ENCODE measurements at places on chromosomes 16 and 17.
A peak's percentile ranks its signal among the peaks of the same experiment; 100 is the strongest.

DNA sequence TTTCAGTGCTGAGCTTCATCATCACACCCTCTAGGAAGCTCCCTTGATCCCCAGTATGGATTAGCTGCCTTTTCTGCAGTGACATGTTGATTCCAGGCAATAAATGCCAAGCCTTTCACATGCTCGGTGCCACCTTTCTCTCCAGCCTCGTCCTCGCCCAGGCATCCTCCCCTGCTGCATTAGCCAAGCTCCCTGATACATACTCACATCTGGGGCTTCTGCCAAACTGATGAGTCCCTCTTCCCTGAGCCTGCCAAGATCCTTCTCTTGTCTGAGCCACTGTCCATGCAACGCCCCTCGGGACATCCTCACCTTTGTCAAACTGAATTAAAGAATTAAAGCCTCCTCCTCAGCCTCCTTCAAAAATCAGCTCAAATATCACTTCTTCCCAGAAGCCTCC, 538.5 kb upstream of the CDH11 start:
- DNase-seq: no peak

DNA sequence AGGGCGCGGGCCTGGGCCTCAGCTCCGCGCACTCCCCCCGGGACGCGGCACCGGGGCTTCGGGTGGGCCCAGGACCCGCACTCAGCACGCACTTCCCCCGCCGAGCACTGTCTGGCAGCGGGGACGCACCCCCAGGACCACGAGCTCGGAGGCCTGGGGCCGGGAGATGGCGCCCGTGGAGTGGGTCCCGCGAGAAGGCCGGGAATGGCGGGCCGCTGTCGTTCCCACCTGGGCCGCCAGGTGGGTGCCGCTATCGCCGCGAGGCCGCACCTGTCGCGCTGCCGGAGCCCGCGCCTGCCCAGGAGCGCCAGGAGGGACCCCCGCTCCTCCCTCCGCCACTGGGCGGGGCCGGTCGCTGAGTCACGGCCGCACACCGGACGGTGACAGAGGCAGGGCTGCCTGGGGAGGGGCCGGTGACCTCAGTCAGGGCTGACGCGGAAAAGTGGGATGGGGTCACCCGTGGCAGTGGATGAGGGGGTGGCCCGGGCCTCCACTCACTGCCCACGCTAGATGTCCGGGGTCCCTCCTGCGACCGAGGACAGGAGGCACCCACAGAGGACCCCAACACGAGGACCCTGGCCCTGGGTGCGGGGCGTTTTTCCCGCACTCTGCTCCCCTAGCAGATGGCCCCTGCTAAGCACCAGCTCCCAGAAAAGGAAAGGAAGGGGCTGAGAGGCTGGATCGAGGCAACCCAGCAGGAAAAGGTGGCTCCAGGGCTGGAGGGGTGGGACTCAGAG, 6.9 kb upstream of the ACTG1 start:
- DNase-seq: peak; percentile 74

DNA sequence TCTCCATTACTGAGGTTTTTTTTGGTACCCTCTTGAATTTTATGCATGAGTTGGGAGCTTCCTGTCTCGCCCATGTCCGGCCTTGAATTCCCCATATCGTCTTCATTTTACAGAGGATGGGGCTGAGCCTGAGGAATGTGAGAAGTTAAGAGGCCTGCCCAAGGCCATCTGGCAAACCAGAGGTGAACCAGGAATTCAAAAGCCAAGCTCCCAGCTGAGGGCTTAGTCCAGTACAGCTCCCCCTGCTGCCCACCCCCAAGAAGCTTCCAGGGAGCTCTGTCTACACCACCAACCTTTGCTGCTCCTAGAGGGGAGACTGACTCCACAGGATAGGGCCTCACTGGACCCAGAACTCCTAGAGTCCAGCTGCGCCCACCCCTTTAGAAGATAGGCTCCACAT, 20.7 kb upstream of the C16orf78 start:
- DNase-seq: no peak

DNA sequence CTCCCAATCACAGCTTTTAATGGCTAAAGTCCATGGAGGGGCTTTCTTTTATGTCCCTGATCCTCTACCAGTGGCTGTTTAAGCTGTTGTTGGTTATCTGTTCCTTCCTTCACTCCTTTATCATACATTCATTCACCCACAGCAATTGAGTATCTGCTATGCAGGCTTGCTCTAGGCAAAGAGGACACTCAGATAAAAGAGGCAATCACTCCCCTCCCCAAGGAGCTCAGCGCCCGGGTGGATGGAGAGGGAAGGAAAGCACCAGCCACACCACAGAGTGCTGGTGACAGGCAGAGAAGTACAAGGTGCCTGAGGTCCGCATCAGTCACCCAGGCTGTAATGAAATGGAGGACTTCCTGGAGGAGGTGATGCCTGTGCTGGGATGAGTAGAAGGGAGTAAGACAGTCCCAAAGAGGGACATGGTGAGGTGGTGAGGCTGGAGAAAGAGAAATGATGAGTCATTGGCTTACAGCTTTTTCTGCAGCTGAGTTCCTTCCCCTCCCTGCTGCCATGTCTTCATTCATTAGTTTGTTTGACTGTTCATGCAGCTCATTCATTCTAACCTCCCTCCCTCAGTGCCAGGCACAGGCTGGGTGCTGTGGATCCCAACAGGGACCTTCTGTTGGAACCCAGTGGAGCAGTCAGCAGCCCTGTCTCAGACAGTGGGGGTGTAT, 12.8 kb upstream of the NGFR start:
- no peak for DNase-seq

DNA sequence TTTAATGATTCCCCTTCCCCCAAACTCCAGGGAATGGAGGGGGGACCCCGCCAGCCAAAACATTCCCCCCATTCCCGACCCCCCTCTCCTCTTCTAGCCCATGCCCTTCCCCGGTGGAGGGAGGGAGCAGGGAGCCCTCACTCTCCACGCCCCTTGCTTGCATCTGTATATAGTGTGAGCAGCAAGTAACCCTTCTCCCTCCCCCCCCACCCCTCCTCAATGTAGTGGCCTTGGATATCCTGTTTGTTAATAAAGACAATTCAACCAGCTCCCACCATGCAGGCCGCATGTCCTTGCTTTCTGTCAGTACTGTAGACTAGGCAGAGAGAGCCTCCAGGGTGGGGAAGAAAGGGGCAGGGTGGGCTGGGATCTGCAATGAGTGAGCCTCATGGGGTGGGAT, 1.6 kb upstream of the C17orf107 start:
- DNase-seq: no peak

DNA sequence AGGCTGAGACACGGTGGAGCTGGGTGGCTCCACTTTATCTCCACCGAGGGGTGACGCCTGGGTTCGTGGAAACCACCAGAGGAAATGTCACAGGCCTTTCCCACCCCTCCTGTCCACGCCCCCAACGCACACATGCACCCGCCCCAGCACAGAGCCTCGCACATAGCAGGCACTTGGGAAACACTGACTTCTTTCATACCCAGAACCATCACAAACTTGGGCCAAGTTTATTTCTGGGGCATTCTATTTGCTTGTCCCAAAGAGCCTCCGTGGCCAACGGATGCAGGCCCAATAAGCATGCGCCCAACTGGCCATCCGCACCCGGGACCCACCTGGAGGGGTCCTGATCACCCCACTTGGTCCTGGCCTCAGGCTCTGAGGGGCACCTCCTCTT, 3.3 kb downstream of the BCAR1 start:
- no peak for DNase-seq

GRCh38 chr17:62775876-62776275, 32.2 kb downstream of the MARCHF10 start:
- DNase-seq: no peak

DNA sequence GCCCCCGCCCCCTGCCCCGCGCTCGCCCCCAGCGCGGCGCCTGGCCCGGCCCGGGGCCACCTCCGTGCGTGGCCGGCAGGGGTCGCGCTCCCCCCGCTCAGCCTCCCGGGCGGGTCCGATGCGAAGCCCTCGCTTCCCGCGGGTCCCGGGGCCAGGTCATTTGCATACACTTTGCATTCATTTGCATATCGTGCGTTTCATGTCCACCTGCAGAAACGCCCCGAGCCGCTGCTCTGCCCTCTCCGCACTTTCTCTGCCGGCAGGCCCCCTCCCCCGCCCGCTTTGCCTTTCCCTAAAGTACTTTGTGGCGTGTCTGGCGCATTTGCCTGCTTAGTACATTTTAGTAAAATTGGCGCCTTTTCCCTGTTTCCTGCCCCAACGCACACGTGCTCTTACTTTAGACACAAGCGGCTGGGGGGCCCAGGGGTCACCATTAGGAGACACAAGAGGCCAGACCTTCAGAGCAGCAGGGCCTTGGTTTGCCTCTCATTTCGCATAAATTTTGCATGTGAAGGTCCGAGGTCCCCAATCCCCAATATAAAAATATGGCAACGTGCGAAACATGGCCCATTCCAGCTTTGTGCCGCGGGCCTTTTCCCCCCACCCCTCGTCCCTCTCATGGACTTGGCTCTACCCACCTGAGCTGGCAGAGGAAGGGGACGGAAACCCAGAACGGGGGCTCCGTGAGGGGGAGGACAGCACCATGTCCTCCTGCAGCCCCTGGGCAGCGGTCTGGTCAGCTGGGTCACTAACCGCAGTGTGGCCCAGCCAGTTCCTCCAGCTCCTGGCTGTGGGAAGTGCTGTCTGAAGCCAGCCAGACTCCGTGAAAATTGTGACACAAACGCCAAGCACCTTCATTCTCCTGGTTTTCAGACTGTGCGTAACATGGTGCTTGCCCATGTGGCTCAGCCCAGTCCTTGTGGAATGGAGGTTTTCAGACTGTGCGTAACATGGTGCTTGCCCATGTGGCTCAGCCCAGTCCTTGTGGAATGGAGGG, 34.8 kb downstream of the CBFA2T3 start:
- no peak for DNase-seq

- no peak for DNase-seq
Measured at GRCh38 chr17:80919331-80920311, 72.0 kb upstream of the CHMP6 start.

GRCh38 chr16:49581630-49582298, 208.2 kb downstream of the C16orf78 start:
- DNase-seq: no peak

GRCh38 chr17:67582673-67583081, 135.1 kb upstream of the NOL11 start:
- DNase-seq: no peak

Data from NCI-H1930 (cell line).